ENCODE measurements at places on chromosomes 12 and 14. TPM values are rescaled to one million over a fixed set of nuclear protein-coding genes. Genes with fewer than 3 reads are reported as not detected.
A peak's percentile ranks its signal among the peaks of the same experiment; 100 is the strongest.

DNA sequence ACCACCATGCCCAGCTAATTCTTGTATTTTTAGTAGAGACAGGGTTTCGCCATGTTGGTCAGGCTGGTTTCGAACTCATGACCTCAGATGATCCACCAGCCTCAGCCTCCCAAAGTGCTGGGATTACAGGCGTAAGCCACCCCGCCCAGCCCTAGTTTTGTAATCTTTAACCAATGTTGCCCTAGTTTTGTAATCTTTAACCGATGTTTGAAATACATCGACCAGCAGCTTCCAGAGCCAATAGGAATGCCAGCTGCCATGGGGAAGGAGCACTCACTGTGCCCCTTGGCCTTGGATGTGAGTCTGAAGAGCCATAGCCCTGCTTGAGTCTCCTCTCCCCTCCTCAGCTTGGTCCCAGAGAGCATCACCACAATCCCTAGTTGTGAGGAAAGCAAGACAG lies 209.3 kb upstream of the RGS6 start:
- no peak for DNase-seq

DNA sequence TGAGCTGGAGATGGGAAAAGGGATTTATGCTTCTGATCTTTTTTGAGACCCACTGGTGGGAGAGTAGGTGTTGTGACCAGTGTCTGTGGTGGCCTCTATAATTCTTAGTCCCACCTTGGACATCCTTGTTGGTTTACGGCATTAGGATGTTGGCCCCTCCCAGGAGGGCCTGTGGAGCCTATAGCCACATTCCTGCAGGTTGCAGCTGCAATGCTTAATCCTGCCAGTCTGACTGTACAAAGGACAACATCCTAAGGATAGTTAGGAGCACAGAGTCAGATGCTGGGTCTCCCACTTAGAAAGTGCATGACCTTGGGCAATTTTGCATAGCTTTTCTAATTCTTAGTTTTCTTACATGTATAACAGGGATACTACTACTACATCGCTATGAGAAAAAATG lies 150.9 kb upstream of the SLC38A2 start:
- no peak for DNase-seq

The POU6F1 gene
- 7.0 TPM for total RNA-seq

- peak; percentile 95 for DNase-seq
Measured at GRCh38 chr14:67963960-67964812, 144.6 kb downstream of the RAD51B start.

The KIF5A gene
- not detected for total RNA-seq

DNA sequence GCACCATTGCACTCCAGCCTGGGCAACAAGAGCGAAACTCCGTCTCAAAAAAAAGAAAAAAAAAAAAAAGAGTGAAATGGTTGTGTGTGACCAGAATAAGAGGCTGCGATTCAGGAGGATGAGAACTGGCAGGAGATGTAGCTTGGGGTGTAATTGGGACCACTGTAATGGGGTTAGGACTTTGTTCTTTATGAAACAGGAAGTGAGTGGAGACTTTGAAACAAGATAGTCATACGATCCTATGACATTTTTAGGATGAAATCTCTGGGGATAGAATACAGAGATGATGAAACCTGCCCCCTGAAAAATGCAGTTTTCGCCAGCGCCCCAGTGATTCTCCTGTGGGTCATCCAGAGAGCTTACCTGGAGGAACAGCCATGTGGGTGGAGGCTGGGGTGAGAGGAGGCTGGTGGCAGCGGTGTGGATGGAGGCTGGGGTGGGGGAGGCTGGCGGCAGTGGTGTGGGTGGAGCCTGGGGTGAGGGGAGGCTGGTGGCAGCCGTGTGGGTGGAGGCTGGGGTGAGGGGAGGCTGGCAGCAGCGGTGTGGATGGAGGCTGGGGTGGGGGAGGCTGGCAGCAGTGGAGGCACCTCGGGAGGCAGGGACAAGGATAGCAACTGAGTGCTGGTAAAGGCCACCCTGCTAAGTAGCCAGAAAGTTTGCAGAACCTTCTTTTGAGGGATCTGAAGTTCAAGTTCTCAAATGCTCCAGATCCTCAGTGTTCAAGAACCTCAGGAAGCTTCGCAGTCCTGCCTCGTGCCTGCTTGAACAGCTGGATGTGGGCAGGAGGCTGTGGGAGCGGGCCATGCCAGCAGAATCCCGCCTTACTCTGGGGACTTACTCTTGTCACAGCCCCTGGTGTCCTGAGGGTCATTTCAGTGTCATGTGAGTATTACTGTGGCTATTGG lies 20.2 kb downstream of the FBXL14 start:
- DNase-seq = peak; percentile 5

DNA sequence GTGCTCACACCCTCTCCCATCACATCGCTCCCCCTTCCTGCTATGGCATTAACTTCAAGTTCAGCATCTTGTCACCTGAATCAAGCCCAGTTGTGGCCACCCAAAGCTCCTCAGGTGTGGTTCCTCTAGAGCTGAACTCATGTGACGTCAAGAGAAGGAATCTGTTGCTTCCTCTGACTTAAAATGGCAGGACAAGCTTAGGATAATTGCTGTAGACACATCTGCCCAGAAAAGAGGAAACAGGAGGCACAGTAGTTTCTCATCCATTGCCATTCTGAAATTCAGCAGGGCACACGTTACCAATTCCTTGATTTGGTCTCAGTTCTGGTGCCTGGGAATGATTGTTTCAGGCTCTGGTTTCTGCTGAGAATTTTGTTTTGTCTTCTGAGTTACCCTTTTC lies 52.1 kb downstream of the RCOR1 start:
- DNase-seq = no peak

- DNase-seq = no peak
Measured at GRCh38 chr12:1763153-1763552, 57.2 kb upstream of the LRTM2 start.

The LGR5 gene
- total RNA-seq = not detected

The NRIP2 gene
- total RNA-seq = not detected

- no peak for DNase-seq
Measured at GRCh38 chr12:101256266-101256665, 23.6 kb upstream of the UTP20 start.

- DNase-seq = no peak
Measured at GRCh38 chr12:69431591-69432222, 38.5 kb upstream of the FRS2 start.

GRCh38 chr12:57621497-57622292 lies 10.5 kb downstream of the ARHGEF25 start:
- DNase-seq = no peak

All from PC-9 (cell line).